Activated naive CD8-positive, alpha-beta T cell treated with anti-CD3 and anti-CD28 coated beads for 36 hours (primary cell): ENCODE measurements at places on chromosomes 7 and 10. TPM values are rescaled to one million over a fixed set of nuclear protein-coding genes. Genes with fewer than 3 reads are reported as not detected.

The TSPAN12 gene
- total RNA-seq = not detected

The TMEM130 gene
- total RNA-seq = not detected

The TMEM213 gene
- total RNA-seq = not detected

The LIPM gene
- not detected for total RNA-seq

DNA sequence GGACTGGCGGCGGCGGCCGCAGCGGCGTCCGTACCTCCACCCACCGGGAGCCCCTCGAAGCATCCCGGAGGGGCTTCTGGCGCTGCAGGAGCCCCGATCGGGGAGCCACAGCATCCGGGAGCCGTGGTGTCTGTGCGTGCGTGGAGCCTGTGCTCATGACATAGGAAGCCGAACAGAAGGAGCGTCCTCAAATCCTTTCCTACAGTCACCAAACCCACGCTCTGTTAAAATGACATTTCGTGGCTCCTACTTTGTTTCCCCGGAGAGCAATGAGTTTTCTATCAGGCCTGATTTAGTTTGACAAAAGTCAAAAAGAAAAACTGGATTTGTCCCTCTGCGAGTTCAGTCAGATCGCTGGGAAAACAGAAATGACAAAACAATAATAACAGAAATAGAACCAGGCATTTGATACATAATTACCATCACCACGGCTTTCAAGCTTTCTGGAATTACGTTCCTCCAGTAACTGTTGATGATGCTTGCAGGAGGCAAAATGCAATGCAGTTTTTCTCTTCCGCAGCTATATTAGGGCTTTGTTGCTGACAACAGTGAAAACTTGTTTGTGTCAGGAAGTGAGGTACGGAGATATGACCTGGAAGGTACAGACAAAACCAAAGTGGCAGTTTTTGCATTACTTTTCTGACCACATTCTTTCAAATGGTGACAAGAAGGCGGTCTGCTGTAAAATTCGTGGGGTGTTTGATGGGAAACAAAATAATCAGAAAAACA, 219.3 kb upstream of the MKLN1 start:
- peaks cover 60% of the 10 kb centered on the region for H3K4me1 ChIP-seq
- no peaks in the 10 kb centered on the region for H3K27me3 ChIP-seq

- no peaks in the 10 kb centered on the region for H3K27me3 ChIP-seq
- H3K4me3 ChIP-seq = no peak overlapping the region
- DNase-seq = no peak
- H3K36me3 ChIP-seq = no peaks in the 10 kb centered on the region
Measured at GRCh38 chr7:17743316-17743715, 197.0 kb downstream of the SNX13 start.

The GATA3 gene
- total RNA-seq = 8.8 TPM

- H3K4me1 ChIP-seq = peaks cover 20% of the 10 kb centered on the region
- DNase-seq = no peak
- no peaks in the 10 kb centered on the region for H3K27me3 ChIP-seq
Measured at GRCh38 chr7:55963584-55964168, 709 bp upstream of the NIPSNAP2 start.

GRCh38 chr7:87712571-87712970, 84.4 kb downstream of the RUNDC3B start:
- DNase-seq = no peak
- peaks cover 13% of the 10 kb centered on the region for H3K27me3 ChIP-seq
- peaks cover 6% of the 10 kb centered on the region for H3K36me3 ChIP-seq
- H3K27ac ChIP-seq = no peak overlapping the region
- H3K4me1 ChIP-seq = no peaks in the 10 kb centered on the region

DNA sequence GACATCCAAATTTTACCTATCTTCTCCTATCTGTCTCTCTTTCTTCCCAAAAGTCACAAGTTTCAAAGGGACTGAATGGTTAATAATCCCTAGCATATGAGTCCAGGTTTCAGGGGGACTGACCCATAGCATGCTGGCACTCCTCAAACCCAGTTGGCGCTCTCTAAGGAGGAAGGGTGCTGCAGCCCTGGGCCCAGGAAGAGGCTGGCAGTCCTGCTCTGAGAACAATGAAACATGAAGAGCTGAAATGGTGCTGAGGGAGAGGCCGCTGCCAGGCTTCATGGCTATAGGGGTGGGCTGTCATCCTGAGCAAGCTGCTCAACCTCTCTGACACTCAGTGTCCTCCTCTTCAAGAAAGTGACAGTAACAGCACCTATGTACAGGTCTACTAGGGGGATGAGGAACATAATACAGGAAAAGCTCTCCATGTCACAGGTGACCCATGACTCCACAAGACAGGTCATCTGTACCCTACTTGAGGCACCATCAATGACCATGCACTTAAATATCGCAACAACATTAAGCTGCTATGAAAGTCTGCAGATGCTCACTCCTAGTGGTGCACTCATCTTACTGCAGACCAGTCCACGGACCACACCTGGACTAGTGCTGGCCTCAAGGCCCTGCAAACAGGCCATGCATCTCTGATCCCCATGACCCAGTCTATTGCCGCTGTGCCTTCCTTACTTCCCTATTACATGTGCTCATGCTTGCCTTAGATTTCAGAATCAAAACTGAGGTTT, 17.0 kb downstream of the COBL start:
- no peak overlapping the region for H3K4me3 ChIP-seq
- H3K4me1 ChIP-seq = no peaks in the 10 kb centered on the region
- H3K27ac ChIP-seq = no peak overlapping the region
- no peak for DNase-seq
- no peaks in the 10 kb centered on the region for H3K27me3 ChIP-seq

- H3K4me3 ChIP-seq = no peak overlapping the region
- DNase-seq = no peak
- H3K27ac ChIP-seq = no peak overlapping the region
- no peaks in the 10 kb centered on the region for H3K4me1 ChIP-seq
Measured at GRCh38 chr7:82694022-82694421, 250.4 kb upstream of the CACNA2D1 start.

DNA sequence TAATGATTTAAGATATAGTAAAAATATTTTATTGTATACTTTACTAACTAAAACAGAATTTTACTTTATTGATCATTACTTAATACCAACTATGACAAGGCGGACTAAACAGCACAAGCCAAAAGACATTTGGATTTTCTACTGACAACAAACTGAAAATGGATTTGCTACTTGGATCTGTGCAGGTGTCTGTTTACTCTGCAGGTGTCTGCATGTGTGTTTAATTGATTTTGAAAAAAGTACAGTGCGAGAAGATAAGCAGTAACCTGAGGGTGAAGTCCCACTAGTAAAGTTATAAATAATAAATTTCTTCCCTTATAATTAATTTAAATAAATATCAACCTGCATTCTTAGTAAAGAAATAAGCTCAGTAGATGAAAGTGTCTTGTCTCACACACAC, 696.8 kb upstream of the MBL2 start:
- DNase-seq = no peak
- H3K4me1 ChIP-seq = no peaks in the 10 kb centered on the region
- H3K27me3 ChIP-seq = no peaks in the 10 kb centered on the region
- H3K27ac ChIP-seq = no peak overlapping the region
- H3K36me3 ChIP-seq = no peaks in the 10 kb centered on the region
- no peak overlapping the region for H3K4me3 ChIP-seq

DNA sequence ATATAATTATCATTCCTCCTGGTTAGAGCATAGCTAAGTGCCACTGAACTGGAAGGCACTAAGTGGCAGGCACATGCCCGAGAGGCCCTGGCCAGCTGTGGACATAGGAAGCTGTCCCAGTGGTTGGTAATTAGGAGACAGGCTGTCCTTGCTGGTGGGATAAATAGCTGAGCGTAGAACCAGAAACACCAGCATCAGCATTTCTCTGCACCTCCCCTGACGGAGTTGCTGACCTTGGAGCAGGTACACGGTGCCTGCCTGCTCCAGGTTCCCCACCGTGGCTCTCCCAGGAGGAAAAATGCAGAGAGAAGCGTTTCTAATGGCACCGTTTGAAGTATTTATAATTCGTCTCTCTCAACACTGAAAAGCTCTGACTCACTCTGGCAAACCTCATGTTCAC, 5.6 kb upstream of the ABLIM1 start:
- H3K36me3 ChIP-seq = no peaks in the 10 kb centered on the region
- no peak overlapping the region for H3K4me3 ChIP-seq
- H3K27ac ChIP-seq = no peak overlapping the region
- H3K4me1 ChIP-seq = no peaks in the 10 kb centered on the region
- H3K27me3 ChIP-seq = no peaks in the 10 kb centered on the region

DNA sequence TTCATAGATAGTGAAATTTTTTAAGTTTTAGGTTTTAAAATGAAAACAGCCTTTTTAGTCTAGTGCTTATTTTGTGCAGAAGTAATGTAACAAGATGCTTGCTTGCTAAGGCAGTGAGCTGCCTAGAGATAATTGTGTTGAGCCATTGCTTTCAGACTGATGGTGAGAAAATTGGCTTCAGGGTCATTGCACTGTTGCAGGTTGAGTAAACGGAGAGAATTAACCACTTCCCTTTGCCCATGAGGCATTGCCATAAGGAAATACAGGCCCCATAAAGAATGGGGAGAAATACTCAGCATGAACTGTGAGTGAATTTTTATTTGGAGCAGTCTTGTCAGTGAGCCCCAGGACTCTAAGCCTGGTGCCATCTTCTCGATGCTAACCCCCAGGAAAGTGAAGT, 140.5 kb downstream of the LRRC4 start:
- no peak overlapping the region for H3K4me3 ChIP-seq
- H3K27me3 ChIP-seq = no peaks in the 10 kb centered on the region
- peaks cover 53% of the 10 kb centered on the region for H3K36me3 ChIP-seq
- no peak overlapping the region for H3K27ac ChIP-seq
- DNase-seq = no peak
- H3K4me1 ChIP-seq = peaks cover 7% of the 10 kb centered on the region

The TMEM184A gene
- total RNA-seq = 0.14 TPM

The OR13A1 gene
- total RNA-seq = not detected

DNA sequence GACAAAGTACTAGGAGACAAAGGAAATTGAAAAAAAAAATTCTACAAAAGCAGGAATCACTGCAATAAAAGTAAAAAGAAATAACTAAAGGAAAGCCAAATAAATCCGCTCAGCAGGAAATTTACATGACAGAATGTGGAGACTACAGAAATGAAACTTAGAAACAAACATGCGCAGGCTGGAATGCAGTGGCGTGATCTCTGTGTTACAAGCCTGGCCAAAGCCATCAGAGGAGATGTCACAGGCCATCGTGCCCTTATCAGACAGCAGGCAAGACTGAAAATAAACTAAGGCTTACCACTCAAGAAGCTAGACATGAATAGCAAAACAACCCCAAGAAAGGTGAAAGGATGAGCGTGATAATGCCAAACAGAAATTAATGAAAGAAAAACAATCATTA, 6.3 kb upstream of the CAMK2B start:
- DNase-seq = no peak
- H3K27ac ChIP-seq = no peak overlapping the region
- H3K4me3 ChIP-seq = no peak overlapping the region
- H3K36me3 ChIP-seq = no peaks in the 10 kb centered on the region

The PARD3 gene
- total RNA-seq = 1.3 TPM

The AKR1D1 gene
- total RNA-seq = not detected

- H3K27ac ChIP-seq = no peak overlapping the region
- H3K36me3 ChIP-seq = no peaks in the 10 kb centered on the region
- DNase-seq = no peak
- H3K4me1 ChIP-seq = no peaks in the 10 kb centered on the region
- no peaks in the 10 kb centered on the region for H3K27me3 ChIP-seq
Measured at GRCh38 chr7:119964065-119964464, 308.9 kb upstream of the KCND2 start.

The FAM204A gene
- total RNA-seq = 67.4 TPM

DNA sequence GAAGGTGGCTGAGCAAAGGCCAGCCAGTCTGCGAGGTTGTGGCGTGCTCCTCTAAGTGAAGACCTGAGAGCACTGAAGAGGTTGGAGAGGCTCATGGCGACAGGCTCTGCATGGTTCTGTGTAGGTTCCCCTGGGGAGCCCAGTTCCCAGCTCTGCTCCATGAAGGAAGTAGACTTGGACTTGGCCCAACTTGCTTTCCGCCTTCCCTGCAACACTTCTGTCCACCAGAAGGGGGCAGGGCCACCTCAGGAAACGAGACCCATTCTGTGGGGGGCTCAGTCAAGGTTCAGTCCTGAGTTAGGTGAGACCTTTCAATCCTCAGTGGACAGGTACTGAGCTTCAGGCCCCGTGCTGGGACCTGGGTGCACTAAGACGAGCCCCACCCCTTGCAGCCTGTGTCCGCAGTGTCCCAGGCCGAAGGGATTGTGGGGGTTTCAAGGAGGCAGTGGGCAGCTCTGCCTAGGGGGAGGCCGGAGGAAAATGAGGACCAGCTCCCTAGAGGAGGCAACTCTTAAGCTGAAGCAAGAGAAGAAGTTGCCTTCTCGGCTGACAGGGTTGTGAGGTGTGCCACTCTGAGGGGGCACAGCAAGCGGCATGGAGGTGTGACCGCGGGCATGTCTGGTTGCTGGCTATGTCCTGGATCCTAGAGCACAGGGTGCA, 15.0 kb upstream of the PCBD1 start:
- H3K4me1 ChIP-seq = no peaks in the 10 kb centered on the region
- H3K4me3 ChIP-seq = no peak overlapping the region
- no peak overlapping the region for H3K27ac ChIP-seq
- no peaks in the 10 kb centered on the region for H3K27me3 ChIP-seq

The UTF1 gene
- total RNA-seq = not detected

The EPO gene
- total RNA-seq = not detected

DNA sequence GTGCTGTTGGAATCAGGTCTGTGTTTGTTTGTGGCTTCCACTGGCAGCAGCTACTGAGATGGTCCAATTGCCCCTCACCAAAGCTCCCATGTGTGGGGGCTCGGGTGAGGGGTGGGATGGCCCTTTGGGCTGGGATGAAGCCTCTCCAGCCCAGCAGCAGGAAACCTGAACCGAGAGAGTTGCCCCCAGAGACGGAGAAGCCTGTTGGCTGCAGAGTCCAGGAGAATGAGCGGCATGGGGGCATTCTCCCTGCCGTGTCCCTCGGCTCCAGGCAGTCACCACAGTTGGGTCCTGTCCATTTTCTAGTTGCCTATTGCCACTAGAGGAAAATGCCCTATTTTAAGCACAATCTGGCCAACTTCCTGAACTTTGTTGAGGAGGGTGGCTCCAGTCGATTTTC, 222.2 kb upstream of the PPP2R2D start:
- H3K4me1 ChIP-seq = no peaks in the 10 kb centered on the region
- no peaks in the 10 kb centered on the region for H3K36me3 ChIP-seq
- peaks cover 10% of the 10 kb centered on the region for H3K27me3 ChIP-seq
- no peak for DNase-seq

DNA sequence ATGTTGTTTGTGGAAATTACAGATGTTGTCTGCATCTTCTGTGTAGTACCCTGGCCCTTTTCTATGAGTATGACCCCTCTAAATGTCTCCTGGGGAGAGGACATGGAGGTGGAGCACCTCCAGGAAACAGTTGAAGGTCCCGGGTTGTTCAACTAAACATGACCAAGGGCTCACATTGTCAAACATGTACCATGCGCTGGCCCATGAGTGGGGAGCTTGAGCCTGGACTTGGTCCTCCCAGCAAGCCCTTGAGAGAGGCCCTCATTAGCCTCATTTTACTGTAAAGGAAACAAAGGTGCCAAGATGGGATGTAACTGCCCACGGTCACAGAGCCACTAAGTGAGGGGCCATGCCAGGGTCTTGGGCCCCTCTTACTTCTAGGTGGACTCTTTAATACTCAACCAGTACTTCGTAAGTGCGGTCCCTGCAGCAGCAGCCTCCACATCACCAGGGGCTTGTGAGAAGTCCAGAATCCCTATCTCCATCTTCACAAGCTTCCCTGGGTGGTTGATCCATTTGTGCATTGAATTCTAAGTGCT, 31.2 kb downstream of the C10orf71 start:
- peaks cover 6% of the 10 kb centered on the region for H3K36me3 ChIP-seq
- no peak for DNase-seq
- no peak overlapping the region for H3K27ac ChIP-seq

The MOGAT3 gene
- total RNA-seq = not detected

- H3K27me3 ChIP-seq = peaks cover 12% of the 10 kb centered on the region
- no peak overlapping the region for H3K4me3 ChIP-seq
- H3K36me3 ChIP-seq = no peaks in the 10 kb centered on the region
- H3K27ac ChIP-seq = no peak overlapping the region
- no peak for DNase-seq
Measured at GRCh38 chr10:11876805-11877590, 53.8 kb downstream of the PROSER2 start.
